Stimulated activated memory B cell treated with anti-CD40 and anti-IgM and Interleukin-4, amounts not matched to agents 10 μg/mL and 1 μg/mL and 100 μg/mL, for 72 hours (primary cell): ENCODE measurements at places on chromosomes 5 and 9.
A peak's percentile ranks its signal among the peaks of the same experiment; 100 is the strongest.

DNA sequence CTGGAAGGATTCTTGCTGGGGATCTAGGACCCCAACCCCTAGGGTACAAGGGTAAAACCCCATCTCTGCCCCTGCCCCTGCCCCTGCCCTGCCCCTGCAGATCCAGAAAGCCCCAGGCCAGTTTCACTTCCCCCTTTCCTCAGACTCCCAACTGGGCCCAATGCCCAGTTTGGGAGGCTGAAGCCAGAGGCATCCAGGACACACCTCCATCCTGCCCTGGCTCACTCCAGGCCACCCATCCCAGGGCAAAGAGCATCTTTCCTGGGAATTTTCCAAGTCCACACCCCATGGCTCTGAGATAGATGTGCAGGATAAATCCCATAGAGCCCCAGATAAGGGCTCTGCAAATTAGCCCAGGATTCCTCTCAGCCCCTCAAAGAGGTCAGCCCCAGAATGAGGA lies 17.4 kb downstream of the CNTFR start:
- no peaks in the 10 kb centered on the region for H3K36me3 ChIP-seq
- H3K4me3 ChIP-seq = no peak overlapping the region
- H3K27ac ChIP-seq = no peak overlapping the region
- H3K27me3 ChIP-seq = peaks cover 62% of the 10 kb centered on the region
- H3K4me1 ChIP-seq = peaks cover 2% of the 10 kb centered on the region

GRCh38 chr9:110443866-110444220 lies 106.2 kb upstream of the TXNDC8 start:
- no peaks in the 10 kb centered on the region for H3K4me1 ChIP-seq
- H3K4me3 ChIP-seq = no peak overlapping the region
- no peak for ATAC-seq
- no peak overlapping the region for H3K27ac ChIP-seq
- peaks cover 11% of the 10 kb centered on the region for H3K27me3 ChIP-seq

DNA sequence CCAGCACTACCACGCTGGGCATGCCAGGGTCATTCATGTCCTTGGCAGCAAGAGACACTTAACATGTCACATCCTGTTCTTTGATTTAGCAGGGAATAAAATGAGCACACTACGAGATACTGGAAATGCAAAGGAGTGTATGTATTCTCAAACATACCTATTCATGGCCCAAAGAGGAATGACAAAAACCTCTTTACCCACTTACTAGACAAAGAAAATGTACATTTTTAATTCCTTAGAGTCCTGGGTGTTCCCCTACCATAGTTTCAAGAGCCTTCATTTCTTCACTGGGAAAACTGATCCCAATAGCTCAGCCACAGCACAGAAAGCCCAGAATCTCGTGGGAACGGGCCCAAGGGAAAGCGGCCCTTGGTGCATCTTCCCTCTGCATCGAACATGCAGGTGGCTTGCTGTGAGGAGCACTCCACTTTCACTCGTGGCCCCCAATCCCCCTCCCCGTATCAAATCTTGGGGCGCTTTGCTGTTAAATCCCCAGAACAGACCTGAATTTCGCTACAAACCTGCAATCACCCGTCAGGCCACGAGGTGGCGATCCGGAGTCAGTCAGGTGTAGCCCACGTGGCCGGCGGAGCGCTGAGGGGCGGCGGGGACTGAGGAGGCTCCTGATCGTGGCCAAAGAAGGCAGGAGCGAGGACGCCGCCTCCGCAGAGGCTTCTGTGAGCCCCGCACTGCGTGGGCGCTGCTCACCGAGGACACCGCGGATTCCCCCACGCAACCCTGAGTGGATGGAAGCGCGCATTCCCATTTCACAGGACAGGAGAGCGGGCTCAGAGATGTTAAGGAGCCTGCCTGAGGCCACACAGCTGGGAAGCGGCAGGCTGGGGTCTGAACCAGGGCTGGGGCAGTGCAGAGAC lies 91.4 kb downstream of the LMX1B start:
- H3K4me3 ChIP-seq = peak overlapping the region; percentile 45
- peaks cover 53% of the 10 kb centered on the region for H3K27me3 ChIP-seq
- ATAC-seq = peak; percentile 73
- H3K4me1 ChIP-seq = peaks cover 21% of the 10 kb centered on the region
- H3K36me3 ChIP-seq = no peaks in the 10 kb centered on the region

DNA sequence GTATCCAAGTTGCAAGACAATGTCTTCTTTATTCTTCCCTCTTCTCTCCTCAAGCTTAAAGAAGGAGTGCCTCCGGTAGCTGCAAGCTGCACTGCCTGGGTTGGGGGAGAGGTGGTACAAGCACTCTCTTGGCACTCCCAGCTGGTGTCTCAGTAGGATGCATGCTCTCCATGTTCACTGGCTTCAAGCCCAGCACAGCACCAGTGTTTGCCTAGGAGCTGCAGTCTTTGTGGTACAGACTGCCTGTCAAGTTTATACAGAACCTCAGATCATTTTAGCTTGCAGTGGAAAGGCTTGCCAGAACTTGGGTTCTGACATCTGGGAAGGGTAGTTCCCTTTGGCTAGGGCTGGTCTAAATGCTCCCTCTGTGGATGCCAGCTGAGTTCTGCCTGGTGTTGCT lies 505.6 kb downstream of the MAN2A1 start:
- H3K4me1 ChIP-seq = no peaks in the 10 kb centered on the region
- H3K4me3 ChIP-seq = no peak overlapping the region
- no peak overlapping the region for H3K27ac ChIP-seq

DNA sequence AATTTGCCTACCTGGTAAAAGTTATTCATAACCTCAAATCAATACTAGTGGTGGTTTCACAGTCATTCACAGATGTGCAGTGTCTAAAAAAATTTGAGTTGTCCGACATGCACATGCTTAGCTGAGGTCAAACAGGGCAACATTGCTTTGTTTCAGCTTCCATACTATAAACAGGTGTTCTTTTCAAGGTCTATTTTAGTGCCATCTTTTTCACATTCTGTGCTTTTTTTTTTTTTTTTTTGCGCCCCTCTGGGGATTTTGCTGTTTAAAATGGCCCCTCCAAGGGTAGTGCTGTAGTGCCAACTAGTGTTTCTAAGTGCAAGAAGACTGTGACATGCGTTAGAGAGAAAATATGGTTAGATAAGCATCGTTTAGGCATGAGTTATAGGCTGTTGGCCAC lies 14.5 kb downstream of the PHAX start:
- H3K27ac ChIP-seq = peak overlapping the region; percentile 40
- peaks cover 46% of the 10 kb centered on the region for H3K36me3 ChIP-seq
- H3K27me3 ChIP-seq = no peaks in the 10 kb centered on the region
- no peak overlapping the region for H3K4me3 ChIP-seq
- peaks cover 43% of the 10 kb centered on the region for H3K4me1 ChIP-seq
- ATAC-seq = no peak

DNA sequence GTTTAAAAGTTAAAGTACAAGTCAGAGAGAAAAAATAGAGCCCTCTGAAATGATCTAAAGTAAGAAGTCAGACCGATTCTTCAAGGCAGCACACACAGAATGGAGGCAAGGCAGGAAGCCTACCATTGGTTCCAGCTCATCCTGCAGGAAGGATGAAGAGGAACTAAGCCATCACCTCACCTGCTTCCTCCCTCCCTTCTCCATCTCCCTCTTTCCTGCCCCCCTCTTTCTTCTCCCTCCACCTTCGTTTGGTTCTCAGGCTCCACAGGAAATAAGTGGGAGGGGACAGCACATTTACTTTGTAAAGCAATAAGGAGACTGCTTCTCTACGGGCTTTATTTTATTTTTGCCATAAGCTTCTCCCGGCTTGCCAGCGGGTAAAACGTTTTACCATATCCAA lies 213.4 kb downstream of the TRIM32 start:
- ATAC-seq = no peak
- no peaks in the 10 kb centered on the region for H3K27me3 ChIP-seq
- H3K36me3 ChIP-seq = no peaks in the 10 kb centered on the region
- no peaks in the 10 kb centered on the region for H3K4me1 ChIP-seq

DNA sequence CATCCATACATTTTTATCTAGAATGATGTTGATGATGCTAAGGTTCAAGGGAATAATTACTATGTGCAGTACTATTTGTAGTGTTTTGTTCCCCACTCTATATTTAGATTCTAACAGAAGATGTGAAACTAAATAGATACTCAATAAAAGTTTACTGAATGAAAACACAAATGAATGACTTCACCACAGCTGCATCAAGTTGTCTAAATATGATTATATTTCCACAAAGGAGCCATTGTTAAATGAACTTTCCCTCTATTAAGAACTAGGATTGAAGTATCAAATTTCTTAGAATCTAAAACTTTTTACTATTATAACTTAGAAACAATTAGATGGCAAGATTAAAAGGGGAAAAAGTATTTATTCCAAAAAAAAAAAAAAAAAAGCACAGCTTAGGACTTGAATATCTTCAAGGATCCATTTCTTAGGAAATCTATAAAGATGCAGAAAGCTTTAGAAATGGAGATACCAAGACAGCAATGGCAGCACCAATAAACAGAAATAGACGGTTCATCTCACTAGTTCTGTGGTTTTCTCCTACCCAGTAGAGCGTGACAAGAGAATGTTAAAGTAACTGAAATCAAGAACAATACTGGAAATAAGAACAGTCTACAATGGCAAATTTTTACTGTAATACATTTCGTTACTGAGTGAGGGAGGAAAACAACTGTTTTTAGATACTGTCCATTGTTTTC lies 347.6 kb downstream of the EBF1 start:
- H3K27me3 ChIP-seq = no peaks in the 10 kb centered on the region
- peak overlapping the region; percentile 94 for H3K27ac ChIP-seq
- H3K4me3 ChIP-seq = peak overlapping the region; percentile 68
- ATAC-seq = peak; percentile 90
- peaks cover 39% of the 10 kb centered on the region for H3K36me3 ChIP-seq
- H3K4me1 ChIP-seq = peaks cover 83% of the 10 kb centered on the region

- H3K27ac ChIP-seq = no peak overlapping the region
- H3K4me3 ChIP-seq = no peak overlapping the region
- no peak for ATAC-seq
Measured at GRCh38 chr9:126442636-126443035, 116.0 kb downstream of the MVB12B start.

GRCh38 chr5:118531276-118531675 lies 457.1 kb downstream of the DTWD2 start:
- no peaks in the 10 kb centered on the region for H3K36me3 ChIP-seq
- no peak overlapping the region for H3K27ac ChIP-seq
- H3K4me3 ChIP-seq = no peak overlapping the region
- H3K4me1 ChIP-seq = no peaks in the 10 kb centered on the region

DNA sequence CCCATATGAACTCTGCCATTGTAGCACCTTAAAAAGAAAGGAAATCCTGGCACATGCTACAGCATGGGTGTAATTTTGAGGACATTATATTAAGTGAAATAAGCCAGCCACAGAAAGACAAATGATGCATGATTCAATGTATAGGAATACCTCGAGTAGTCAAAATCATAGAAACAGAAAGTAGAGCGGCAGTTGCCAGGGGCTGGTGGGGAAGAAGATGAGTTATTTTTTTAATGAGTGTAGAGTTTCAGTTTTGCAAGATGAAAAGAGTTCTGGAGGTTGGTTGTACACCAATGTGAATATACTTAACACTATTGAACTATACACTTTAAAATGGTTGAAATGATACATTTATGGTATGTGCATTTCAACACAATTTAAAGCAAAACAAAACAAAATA lies 133.0 kb downstream of the ZDHHC21 start:
- H3K4me1 ChIP-seq = no peaks in the 10 kb centered on the region
- no peaks in the 10 kb centered on the region for H3K27me3 ChIP-seq
- no peak overlapping the region for H3K27ac ChIP-seq
- no peak overlapping the region for H3K4me3 ChIP-seq

- no peak overlapping the region for H3K27ac ChIP-seq
- ATAC-seq = no peak
- H3K27me3 ChIP-seq = peaks cover 26% of the 10 kb centered on the region
Measured at GRCh38 chr9:135363596-135363995, 116.0 kb upstream of the PPP1R26 start.

DNA sequence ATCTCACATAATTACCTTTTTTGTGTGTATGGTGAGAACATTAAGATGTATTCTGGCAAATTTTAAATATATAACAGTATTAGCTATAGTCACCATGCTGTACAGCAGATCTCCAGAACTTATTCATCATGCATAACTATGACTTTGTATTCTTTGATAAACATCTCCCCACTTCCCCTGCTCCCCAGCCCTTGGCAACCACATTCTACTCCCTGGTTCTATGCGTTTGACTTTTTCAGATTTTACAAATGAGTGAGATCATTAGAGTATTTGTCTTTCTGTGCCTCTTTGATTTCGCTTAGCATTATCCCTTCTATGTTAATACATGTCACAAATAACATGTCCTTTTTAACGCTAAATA lies 49.4 kb downstream of the SMC2 start:
- H3K36me3 ChIP-seq = peaks cover 28% of the 10 kb centered on the region
- no peak for ATAC-seq
- H3K4me1 ChIP-seq = no peaks in the 10 kb centered on the region
- H3K27ac ChIP-seq = no peak overlapping the region
- H3K27me3 ChIP-seq = no peaks in the 10 kb centered on the region

GRCh38 chr5:111781200-111781599 lies 24.2 kb upstream of the NREP start:
- H3K27me3 ChIP-seq = peaks cover 11% of the 10 kb centered on the region
- no peak overlapping the region for H3K27ac ChIP-seq
- no peak overlapping the region for H3K4me3 ChIP-seq

GRCh38 chr9:86407022-86407421 lies 52.8 kb upstream of the TUT7 start:
- no peak for ATAC-seq
- peaks cover 5% of the 10 kb centered on the region for H3K4me1 ChIP-seq
- no peaks in the 10 kb centered on the region for H3K36me3 ChIP-seq
- H3K27me3 ChIP-seq = peaks cover 32% of the 10 kb centered on the region
- H3K27ac ChIP-seq = no peak overlapping the region

DNA sequence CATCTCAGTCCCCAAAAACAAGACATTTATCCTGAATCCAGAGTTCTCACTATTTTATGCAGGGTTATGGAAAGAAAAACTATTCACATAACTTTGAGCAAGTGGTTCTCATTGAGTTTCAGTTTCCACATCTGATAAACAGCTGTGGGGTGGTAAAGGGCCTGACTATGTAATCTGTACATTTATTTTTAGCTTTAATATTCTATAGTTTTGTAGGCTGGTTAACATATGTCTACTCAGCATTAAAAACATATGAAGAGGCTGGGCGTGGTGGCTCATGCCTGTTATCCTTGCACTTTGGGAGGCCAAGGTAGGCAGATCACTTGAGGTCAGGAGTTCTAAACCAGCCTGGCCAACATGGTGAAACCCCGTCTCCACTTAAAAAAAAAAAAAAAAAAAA lies 301.5 kb upstream of the CCNG1 start:
- ATAC-seq = no peak
- H3K27ac ChIP-seq = no peak overlapping the region
- no peaks in the 10 kb centered on the region for H3K36me3 ChIP-seq
- no peak overlapping the region for H3K4me3 ChIP-seq
- no peaks in the 10 kb centered on the region for H3K27me3 ChIP-seq

DNA sequence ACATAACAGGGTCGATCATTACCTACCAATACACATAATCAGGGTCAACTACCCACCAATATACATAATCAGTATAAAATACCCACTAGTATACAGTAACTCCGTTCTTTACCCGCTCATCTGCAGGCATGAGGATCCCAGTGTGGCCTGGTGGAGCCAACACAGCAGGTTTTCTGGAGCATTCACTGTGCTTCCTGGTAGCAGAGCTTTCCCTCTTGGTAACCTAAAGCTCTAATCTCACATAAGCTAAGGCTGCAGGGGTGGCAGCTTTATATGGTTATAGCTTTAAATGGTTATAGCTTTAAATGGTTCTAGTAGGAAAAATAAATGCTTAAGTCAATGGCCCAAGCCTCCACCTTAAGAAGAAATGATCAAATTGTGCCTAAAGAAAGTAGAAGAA lies 11.9 kb downstream of the LCN1 start:
- no peak for ATAC-seq
- H3K36me3 ChIP-seq = no peaks in the 10 kb centered on the region
- H3K27me3 ChIP-seq = peaks cover 48% of the 10 kb centered on the region
